ENCODE measurements at places on chromosomes 16 and 17. TPM values are rescaled to one million over a fixed set of nuclear protein-coding genes. Genes with fewer than 3 reads are reported as not detected.

The XYLT1 gene
- 17.1 TPM for total RNA-seq

- H3K27ac ChIP-seq, result no peak overlapping the region
- no peak overlapping the region for H3K4me3 ChIP-seq
- no peaks in the 10 kb centered on the region for H3K27me3 ChIP-seq
- H3K4me1 ChIP-seq, result peaks cover 6% of the 10 kb centered on the region
Measured at GRCh38 chr16:534856-535445, 7.4 kb downstream of the CAPN15 start.

DNA sequence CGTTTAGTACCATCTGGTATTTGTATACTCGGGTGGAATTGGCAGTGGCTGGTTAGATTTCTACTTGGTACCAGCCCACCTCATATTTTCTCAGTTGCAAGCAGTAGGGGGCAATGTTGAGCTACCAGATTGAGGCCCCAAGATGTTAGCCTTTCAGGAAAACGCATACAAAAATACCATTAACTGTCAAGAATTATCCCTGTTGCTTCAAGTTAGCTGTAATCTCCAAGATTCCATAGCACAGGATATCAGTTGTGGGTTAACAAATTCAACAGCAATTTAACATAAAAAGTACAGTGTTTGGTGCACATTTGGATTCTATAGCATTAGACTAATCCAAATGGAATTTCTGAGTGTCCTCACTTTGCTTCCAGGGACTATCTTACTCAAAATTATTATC is 188.2 kb downstream of the FTO start:
- H3K27me3 ChIP-seq, result no peaks in the 10 kb centered on the region
- DNase-seq, result peak; percentile 62
- no peaks in the 10 kb centered on the region for H3K36me3 ChIP-seq

DNA sequence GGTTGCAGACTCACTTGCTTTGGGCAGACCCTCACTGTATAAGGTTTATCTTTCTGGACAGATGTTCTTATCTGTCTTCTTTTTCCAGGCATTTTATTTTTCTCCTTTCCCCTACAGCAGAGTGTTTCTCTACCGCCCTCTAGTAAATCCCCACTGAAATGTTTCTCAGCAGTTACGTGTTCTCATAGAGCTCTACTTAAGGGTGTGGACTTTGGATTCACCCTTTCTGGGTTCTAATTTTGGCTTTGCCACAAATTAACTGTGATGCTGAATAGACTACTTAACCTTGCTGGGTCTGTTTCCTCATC is 2.0 kb downstream of the ADAT1 start:
- peaks cover 45% of the 10 kb centered on the region for H3K4me1 ChIP-seq
- peaks cover 7% of the 10 kb centered on the region for H3K36me3 ChIP-seq
- H3K4me3 ChIP-seq, result peak overlapping the region; percentile 93
- no peaks in the 10 kb centered on the region for H3K27me3 ChIP-seq
- peak overlapping the region; percentile 47 for H3K27ac ChIP-seq

The LRRC46 gene
- total RNA-seq, result 0.46 TPM

DNA sequence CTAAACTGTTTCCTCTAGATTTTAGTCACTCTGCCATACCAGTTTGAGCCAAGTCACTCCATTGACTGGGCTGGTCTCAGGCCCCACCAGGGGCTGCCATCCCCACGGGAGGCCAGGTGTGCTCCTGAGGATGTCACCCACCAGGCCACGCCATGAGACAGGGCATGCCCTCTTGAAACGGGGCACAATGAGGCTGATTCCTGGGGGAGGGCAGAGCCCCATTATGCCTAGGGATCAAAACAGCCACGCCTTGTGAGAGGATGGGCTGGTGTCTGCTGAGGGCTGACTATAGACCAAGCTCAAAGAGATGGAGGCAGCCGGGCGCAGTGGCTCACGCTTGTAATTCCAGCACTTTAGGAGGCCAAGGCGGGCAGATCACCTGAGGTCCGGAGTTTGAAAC is 21.5 kb downstream of the GINS2 start:
- DNase-seq, result no peak
- no peak overlapping the region for H3K4me3 ChIP-seq

GRCh38 chr17:17682737-17683680 is 1.8 kb downstream of the RAI1 start:
- H3K27me3 ChIP-seq, result no peaks in the 10 kb centered on the region
- DNase-seq, result peak; percentile 71
- peak overlapping the region; percentile 86 for H3K27ac ChIP-seq
- peak overlapping the region; percentile 89 for H3K4me3 ChIP-seq
- H3K4me1 ChIP-seq, result peaks cover 33% of the 10 kb centered on the region
- H3K36me3 ChIP-seq, result peaks cover 2% of the 10 kb centered on the region

- H3K4me1 ChIP-seq, result peaks cover 36% of the 10 kb centered on the region
- H3K4me3 ChIP-seq, result no peak overlapping the region
- H3K36me3 ChIP-seq, result no peaks in the 10 kb centered on the region
- no peaks in the 10 kb centered on the region for H3K27me3 ChIP-seq
Measured at GRCh38 chr17:39653662-39654331, 11.4 kb upstream of the TCAP start.

DNA sequence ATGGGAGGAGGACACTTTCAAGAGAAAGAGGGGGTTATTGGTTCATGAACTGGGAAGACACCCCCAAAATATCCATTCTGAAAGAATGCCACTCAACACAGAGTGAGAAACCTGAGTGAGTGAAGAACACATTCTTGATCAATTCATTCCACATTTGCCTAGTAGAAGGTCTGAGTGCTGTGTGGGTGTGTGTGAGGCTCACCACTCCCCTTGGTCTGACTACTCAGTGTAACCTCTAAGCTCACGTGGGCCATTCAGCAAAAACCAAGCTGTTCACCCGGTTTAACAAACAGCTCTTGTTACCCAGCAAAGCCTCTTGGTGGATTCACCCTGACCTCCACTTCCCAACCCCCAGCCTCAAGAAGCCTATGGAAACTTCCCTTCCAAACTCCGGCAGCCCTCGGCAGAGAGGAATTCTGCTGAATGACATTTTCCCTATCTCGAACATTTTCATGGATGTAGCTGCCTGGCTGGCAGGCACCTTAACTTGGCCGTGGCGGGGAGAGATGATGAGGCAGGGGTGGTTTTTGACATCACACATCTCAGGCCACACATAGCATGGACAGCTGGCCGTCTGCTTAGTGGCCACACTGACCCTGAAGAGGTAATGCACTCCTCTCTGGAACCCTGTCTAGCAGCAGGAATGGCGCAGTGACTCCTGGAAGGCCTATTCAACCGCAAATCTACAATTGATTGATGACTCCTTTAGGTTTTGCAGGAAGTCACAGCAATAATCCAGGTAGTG is 11.6 kb downstream of the ST6GALNAC1 start:
- no peak for DNase-seq
- no peaks in the 10 kb centered on the region for H3K27me3 ChIP-seq
- no peak overlapping the region for H3K27ac ChIP-seq
- no peaks in the 10 kb centered on the region for H3K4me1 ChIP-seq
- H3K36me3 ChIP-seq, result no peaks in the 10 kb centered on the region
- no peak overlapping the region for H3K4me3 ChIP-seq

GRCh38 chr16:969508-970385 is 1.0 kb downstream of the LMF1 start:
- H3K4me3 ChIP-seq, result peak overlapping the region; percentile 81
- no peaks in the 10 kb centered on the region for H3K27me3 ChIP-seq
- peaks cover 9% of the 10 kb centered on the region for H3K36me3 ChIP-seq
- H3K4me1 ChIP-seq, result peaks cover 24% of the 10 kb centered on the region

- no peak overlapping the region for H3K4me3 ChIP-seq
- H3K27me3 ChIP-seq, result no peaks in the 10 kb centered on the region
- no peak overlapping the region for H3K27ac ChIP-seq
- H3K4me1 ChIP-seq, result no peaks in the 10 kb centered on the region
- no peak for DNase-seq
Measured at GRCh38 chr17:30219315-30219714, 16.2 kb downstream of the SLC6A4 start.

DNA sequence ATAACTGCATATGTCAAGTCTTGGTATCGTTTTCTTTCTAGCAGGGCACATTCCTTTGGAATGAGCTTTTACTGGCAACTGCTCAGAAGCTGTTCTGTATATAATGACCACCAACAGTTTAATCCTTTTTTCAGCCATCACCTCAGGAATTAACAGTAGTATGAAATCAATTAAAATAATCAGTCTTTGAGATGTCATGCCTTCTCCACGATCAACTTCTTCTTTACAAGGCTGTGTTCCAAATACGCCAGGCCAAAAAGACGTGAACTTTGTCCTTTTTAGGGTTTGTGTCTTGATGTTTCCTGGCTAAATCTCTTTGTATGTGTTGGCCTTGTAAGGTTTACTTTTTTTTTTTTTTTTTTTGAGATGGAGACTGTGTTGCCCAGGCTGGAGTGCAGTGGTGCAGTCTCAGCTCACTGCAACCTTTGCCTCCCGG is 54.9 kb downstream of the ABCC1 start:
- DNase-seq, result no peak
- H3K4me3 ChIP-seq, result no peak overlapping the region
- peaks cover 8% of the 10 kb centered on the region for H3K36me3 ChIP-seq

The TMEM238L gene
- not detected for total RNA-seq

The KRT15 gene
- total RNA-seq, result not detected

- no peaks in the 10 kb centered on the region for H3K36me3 ChIP-seq
- DNase-seq, result no peak
- H3K4me1 ChIP-seq, result peaks cover 65% of the 10 kb centered on the region
- peaks cover 33% of the 10 kb centered on the region for H3K27me3 ChIP-seq
- H3K27ac ChIP-seq, result no peak overlapping the region
Measured at GRCh38 chr16:85928401-85928820, 29.4 kb downstream of the IRF8 start.

GRCh38 chr17:53390575-53390974 is 432.2 kb upstream of the KIF2B start:
- no peak for DNase-seq
- no peaks in the 10 kb centered on the region for H3K4me1 ChIP-seq
- H3K27me3 ChIP-seq, result no peaks in the 10 kb centered on the region
- no peak overlapping the region for H3K27ac ChIP-seq

DNA sequence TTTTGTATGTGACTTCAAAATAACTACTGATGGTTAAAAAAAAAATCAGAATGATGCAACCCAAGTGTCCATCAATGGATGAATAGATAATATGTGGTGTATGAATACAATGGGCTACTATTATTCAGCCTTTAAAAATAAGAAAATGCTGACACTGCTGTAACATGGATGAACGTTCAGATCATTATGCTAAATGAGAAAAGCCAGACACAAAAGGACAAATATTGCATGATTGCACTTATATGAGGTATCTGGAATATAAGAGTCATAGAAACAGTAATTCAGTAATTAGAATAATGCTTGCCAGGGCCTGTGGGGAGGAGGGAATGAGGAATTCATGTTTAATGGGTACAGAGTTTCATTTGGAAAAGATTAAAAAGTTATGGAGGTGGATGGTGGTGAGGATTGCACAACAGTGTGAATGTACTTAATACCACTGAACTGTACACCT is 25.4 kb downstream of the TENT4B start:
- H3K27me3 ChIP-seq, result no peaks in the 10 kb centered on the region
- peak overlapping the region; percentile 95 for H3K27ac ChIP-seq
- H3K36me3 ChIP-seq, result no peaks in the 10 kb centered on the region
- DNase-seq, result no peak

The COQ9 gene
- 35.2 TPM for total RNA-seq

DNA sequence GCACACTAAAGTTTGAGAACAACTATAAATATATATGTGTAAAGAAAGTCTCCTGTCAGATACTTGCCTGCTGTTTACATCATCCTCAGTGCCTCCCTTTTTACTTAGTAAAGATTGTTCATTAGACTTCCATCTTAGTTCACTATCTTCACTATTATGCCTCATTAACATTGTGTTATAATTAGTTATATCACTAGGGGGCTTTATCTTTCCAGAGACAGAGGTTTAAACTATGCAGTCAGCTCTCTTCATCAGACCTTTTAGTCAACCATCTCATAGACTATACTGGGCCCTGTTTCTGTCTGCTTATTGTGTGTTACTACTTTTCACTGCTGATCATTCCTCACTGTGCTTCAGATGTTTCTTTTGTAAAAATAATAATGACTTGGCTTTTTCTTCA is 630.8 kb upstream of the KIF2B start:
- no peak overlapping the region for H3K4me3 ChIP-seq
- no peak overlapping the region for H3K27ac ChIP-seq
- no peaks in the 10 kb centered on the region for H3K36me3 ChIP-seq
- H3K4me1 ChIP-seq, result no peaks in the 10 kb centered on the region
- no peaks in the 10 kb centered on the region for H3K27me3 ChIP-seq
- DNase-seq, result no peak

GRCh38 chr16:58999762-59000161 is 265.6 kb upstream of the GOT2 start:
- no peaks in the 10 kb centered on the region for H3K36me3 ChIP-seq
- DNase-seq, result no peak
- no peaks in the 10 kb centered on the region for H3K4me1 ChIP-seq
- no peaks in the 10 kb centered on the region for H3K27me3 ChIP-seq
- no peak overlapping the region for H3K27ac ChIP-seq

DNA sequence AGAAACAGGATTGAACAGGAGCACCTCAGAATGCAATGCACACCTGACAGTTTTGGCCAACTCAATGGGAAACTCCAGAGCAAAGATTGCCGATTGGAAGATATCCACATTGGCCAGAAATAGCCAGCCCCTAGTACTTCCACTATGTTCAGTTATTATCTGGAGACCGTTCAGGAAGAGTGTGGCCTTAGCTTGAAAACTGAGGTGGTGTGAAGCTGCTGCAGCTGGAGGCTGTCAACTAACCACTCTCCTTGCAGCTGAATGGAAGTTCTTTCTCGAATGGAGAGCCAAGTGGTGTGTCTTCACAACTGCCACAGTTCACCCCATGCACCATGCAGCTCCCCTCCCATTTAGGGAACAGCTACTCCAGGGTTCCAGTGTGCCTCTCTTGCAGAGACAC is 61.9 kb upstream of the DHX40 start:
- H3K27ac ChIP-seq, result no peak overlapping the region
- DNase-seq, result no peak
- H3K4me1 ChIP-seq, result no peaks in the 10 kb centered on the region
- no peaks in the 10 kb centered on the region for H3K27me3 ChIP-seq
- no peaks in the 10 kb centered on the region for H3K36me3 ChIP-seq
- H3K4me3 ChIP-seq, result no peak overlapping the region

GRCh38 chr17:933312-934073 is 46.1 kb downstream of the NXN start:
- H3K27me3 ChIP-seq, result no peaks in the 10 kb centered on the region
- H3K27ac ChIP-seq, result no peak overlapping the region
- H3K36me3 ChIP-seq, result no peaks in the 10 kb centered on the region
- H3K4me3 ChIP-seq, result no peak overlapping the region

The MARVELD3 gene
- not detected for total RNA-seq

- H3K27ac ChIP-seq, result no peak overlapping the region
- H3K36me3 ChIP-seq, result peaks cover 1% of the 10 kb centered on the region
- no peak overlapping the region for H3K4me3 ChIP-seq
- no peaks in the 10 kb centered on the region for H3K4me1 ChIP-seq
- H3K27me3 ChIP-seq, result no peaks in the 10 kb centered on the region
Measured at GRCh38 chr17:11618861-11619566, 20.7 kb downstream of the DNAH9 start.

- no peaks in the 10 kb centered on the region for H3K27me3 ChIP-seq
- DNase-seq, result peak; percentile 62
- H3K36me3 ChIP-seq, result peaks cover 29% of the 10 kb centered on the region
- no peak overlapping the region for H3K4me3 ChIP-seq
Measured at GRCh38 chr17:63834431-63835166, 7.1 kb upstream of the FTSJ3 start.

DNA sequence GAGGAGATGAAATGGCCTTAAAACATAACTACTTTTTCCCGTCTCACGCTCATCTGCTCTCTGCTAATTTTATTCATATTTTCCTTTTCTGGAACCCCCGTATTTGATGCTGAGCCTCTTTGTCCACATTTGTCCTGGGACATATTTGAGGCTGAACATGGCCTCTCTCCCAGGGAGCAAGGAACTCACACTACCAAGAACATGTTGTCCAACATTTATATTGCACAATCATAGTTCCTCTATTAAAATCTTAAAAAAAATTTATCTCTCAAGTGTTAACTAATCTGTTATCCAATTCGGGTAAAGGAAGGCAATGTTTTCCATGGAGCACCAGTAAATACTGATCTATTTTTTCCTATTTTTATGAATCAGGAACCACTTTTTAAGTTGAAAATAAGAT is 60.2 kb downstream of the CMC2 start:
- no peak overlapping the region for H3K4me3 ChIP-seq
- no peak for DNase-seq
- peak overlapping the region; percentile 29 for H3K27ac ChIP-seq
- H3K36me3 ChIP-seq, result no peaks in the 10 kb centered on the region
